Naive thymus-derived CD4-positive, alpha-beta T cell (primary cell): ENCODE measurements at places on chromosomes 11 and 22. TPM values are rescaled to one million over a fixed set of nuclear protein-coding genes. Genes with fewer than 3 reads are reported as not detected.

GRCh38 chr22:31622980-31623379, 39.0 kb downstream of the PISD start:
- H3K27me3 ChIP-seq, result no peaks in the 10 kb centered on the region
- DNase-seq, result no peak
- H3K27ac ChIP-seq, result no peak overlapping the region
- H3K4me3 ChIP-seq, result no peak overlapping the region

DNA sequence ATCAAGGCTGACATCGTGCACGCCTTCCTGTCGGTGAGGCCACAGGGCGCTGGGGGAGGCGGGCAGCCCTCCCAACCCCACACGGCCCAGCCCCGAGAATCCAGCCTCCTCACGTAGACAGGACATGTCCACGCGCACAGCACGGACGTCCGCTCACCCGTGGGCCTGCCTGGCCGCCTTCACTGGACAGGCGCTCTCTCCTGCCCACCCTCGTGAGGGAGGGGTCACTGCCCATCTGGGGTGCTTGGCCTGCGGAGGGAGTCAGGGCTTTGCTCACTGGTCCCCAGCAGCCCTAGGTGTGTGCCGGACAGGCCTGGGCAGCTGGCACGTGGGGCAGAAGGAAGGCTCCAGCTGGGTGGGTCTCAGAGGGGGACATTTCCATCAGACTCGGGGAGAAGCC, 32.0 kb downstream of the MOB2 start:
- no peak for DNase-seq
- H3K4me1 ChIP-seq, result no peaks in the 10 kb centered on the region
- no peak overlapping the region for H3K27ac ChIP-seq
- no peak overlapping the region for H3K4me3 ChIP-seq
- H3K27me3 ChIP-seq, result no peaks in the 10 kb centered on the region

DNA sequence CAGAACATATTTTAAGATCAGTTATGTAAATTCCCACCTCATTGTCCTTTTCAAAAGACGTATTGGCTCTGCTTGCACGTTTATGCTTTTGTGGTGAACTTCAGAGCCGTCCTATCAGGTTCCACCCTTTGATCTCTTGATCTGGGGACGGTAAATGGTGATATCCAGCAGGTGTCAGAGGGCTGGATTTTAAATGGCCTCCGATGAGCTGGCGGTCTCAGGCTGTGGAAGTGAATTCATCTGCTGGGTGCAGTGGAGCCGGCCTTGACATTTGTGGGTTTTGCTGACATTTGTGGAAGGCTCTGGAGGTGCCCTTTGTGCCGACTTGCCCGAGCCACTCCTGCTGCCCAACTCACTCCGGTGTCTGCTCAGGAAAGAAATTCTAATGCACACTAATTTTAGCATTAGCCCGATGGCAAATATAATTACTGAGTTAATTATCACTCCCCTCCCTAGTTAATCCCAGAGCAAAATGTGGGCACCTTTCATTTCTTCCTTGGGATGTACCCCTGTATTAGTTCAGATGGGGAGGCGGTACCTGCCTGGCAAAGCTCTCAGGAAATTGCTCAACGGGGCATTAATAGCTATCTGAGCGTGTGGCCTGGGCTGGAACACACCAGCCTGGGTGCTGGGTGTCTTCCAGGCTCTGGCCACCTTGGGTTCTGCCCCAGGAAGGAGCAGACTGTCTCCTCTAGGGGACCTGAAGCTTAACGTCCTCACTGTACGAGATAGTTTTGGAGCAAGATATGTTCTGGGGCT, 9.1 kb downstream of the LRP5 start:
- no peaks in the 10 kb centered on the region for H3K27me3 ChIP-seq
- no peak overlapping the region for H3K4me3 ChIP-seq
- H3K4me1 ChIP-seq, result peaks cover 1% of the 10 kb centered on the region

DNA sequence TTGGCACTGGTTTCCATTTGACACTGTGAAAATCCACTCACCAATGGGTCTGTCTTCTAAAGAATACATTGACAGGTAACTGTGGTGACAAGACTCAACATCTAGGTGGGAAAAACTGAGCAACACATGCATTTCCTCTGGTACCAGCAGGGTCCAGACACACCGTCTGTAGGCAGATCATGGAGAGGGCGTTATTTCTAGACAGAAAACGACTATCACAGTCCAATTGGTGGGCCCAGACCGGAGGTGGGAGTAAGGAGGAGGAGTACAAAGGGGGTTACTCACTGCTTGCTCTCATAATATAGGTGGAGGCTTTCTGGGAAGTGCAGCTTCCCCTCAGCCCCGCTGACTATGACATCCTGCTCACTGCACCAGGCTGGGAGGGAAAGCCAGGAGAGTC, 9.9 kb downstream of the OVCH2 start:
- no peaks in the 10 kb centered on the region for H3K36me3 ChIP-seq
- no peak for DNase-seq
- no peaks in the 10 kb centered on the region for H3K4me1 ChIP-seq
- no peak overlapping the region for H3K27ac ChIP-seq
- H3K27me3 ChIP-seq, result peaks cover 6% of the 10 kb centered on the region
- H3K4me3 ChIP-seq, result no peak overlapping the region

- H3K4me3 ChIP-seq, result no peak overlapping the region
- no peaks in the 10 kb centered on the region for H3K27me3 ChIP-seq
- H3K27ac ChIP-seq, result no peak overlapping the region
- H3K36me3 ChIP-seq, result no peaks in the 10 kb centered on the region
- no peaks in the 10 kb centered on the region for H3K4me1 ChIP-seq
Observed at GRCh38 chr11:56883371-56883987, 105.2 kb upstream of the OR5AK2 start.

- no peaks in the 10 kb centered on the region for H3K4me1 ChIP-seq
- no peak for DNase-seq
- H3K27me3 ChIP-seq, result no peaks in the 10 kb centered on the region
- no peak overlapping the region for H3K4me3 ChIP-seq
- no peaks in the 10 kb centered on the region for H3K36me3 ChIP-seq
Observed at GRCh38 chr11:2432171-2432621, 12.1 kb downstream of the TRPM5 start.

DNA sequence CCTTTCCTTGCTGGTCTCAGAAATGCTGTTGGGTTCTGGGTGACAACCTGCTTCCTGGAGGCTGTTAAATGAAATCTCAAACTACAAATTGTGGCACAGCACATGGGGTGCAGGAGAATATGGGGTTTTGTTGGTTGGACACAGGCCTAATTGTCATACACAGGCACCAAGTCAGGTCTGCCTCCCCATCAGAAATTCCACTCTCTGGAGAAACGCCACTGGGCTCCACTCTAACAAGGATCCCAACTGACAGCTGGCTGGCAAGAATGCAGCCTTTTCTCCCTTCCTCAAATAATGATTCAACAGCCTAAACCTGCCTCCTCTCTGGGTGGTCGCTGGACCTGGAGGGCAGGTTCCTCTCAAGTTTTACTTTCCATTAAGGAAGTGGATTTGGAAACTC, 177.8 kb upstream of the NARS2 start:
- H3K27me3 ChIP-seq, result no peaks in the 10 kb centered on the region
- no peaks in the 10 kb centered on the region for H3K36me3 ChIP-seq
- no peak overlapping the region for H3K27ac ChIP-seq
- DNase-seq, result no peak

DNA sequence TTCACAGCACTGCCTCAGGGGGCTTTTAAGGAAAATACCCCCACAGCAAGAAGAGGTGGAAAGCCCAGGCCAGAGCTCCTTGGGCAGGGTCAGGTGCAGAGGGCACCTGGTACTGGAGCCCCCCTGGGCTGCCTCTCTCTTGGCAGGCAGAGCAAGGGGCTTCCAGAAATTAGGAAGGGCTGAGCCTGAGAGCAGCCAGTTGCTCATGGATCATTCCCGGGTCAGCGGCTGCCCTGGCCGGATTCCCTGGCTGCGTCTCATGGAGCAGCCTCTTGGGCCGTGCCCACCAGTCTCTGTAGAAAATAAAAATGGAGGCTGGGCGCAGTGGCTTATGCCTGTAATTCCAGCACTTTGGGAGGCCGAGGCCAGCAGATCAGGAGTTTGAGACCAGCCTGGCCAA, 10.3 kb upstream of the OMP start:
- H3K4me3 ChIP-seq, result no peak overlapping the region
- H3K36me3 ChIP-seq, result no peaks in the 10 kb centered on the region
- H3K27ac ChIP-seq, result no peak overlapping the region
- H3K27me3 ChIP-seq, result no peaks in the 10 kb centered on the region
- no peaks in the 10 kb centered on the region for H3K4me1 ChIP-seq

DNA sequence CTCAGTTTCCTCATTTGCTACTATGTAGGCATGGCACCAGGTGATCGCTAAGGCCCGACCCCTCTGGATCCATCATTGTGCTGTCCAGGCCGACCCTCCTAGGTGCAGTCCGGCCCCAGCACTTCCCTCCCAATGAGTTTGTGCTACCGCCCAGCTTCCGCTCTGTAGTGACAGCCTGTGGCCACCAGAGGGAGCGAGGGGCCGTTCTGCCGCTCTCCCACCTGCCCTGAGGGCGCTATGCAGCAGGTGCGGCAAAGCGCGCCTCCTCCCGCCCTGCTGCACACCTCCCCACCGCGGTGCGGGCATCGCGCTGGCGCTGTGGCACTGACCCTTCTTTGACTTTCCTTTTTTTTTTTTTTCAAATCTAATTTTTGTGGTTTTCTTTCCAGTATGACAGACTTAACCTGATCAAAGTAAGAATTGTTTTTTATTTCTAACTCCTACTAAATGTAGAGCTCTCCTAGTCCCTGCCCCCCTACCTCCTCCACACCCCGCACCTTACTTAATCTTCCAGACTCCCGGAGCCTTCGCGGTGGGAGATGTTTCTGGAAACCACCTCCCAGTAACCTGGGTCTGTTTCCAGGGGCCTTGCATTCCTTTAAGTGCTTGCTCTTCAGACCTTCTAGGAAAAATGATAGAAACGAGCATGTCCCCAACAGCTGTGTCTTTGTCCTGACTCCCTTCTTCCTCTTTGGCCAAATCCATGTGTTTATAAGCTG, 73.7 kb downstream of the SCN3B start:
- H3K27me3 ChIP-seq, result no peaks in the 10 kb centered on the region
- DNase-seq, result peak; percentile 64
- no peak overlapping the region for H3K4me3 ChIP-seq
- H3K4me1 ChIP-seq, result peaks cover 4% of the 10 kb centered on the region
- no peak overlapping the region for H3K27ac ChIP-seq

The USH1C gene
- total RNA-seq, result not detected

The CCDC81 gene
- 1.2 TPM for total RNA-seq

The KRTAP5-10 gene
- total RNA-seq, result not detected

The CCDC116 gene
- total RNA-seq, result 0.22 TPM

The DRAP1 gene
- 166 and 193 TPM in 2 replicates for total RNA-seq

The TRIM6 gene
- total RNA-seq, result not detected

The DUSP8 gene
- 3.9 TPM for total RNA-seq

The PICALM gene
- 230 TPM for total RNA-seq
